Fibroblast of pulmonary artery (primary cell): ENCODE measurements at places on chromosomes 7 and 10.

GRCh38 chr7:118046801-118047200 lies 137.2 kb upstream of the LSM8 start:
- no peak for DNase-seq

- DNase-seq, result peak; percentile 21
Observed at GRCh38 chr7:81415181-81415580, 354.7 kb downstream of the HGF start.

GRCh38 chr7:33278095-33278494 lies 148.7 kb downstream of the BBS9 start:
- no peak for DNase-seq

DNA sequence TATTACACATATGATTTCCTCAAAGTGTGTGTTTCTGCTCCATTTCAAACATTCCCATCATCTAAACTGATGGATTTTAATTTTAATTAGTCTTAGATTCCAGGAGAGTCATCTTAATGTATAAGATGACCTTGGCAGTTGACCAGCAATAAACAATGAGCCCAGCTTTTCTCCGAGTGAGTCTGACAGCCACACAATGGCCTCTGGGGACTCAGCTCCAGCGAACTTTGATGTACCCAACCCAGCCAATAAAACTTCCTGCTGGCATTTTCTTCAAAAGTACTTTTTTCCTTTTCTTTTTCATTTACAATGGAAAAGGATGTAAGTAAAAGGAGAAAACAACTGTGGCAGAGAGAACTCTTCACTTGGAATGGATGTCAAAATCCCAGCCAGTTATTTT lies 139.1 kb upstream of the CTBP2 start:
- no peak for DNase-seq

DNA sequence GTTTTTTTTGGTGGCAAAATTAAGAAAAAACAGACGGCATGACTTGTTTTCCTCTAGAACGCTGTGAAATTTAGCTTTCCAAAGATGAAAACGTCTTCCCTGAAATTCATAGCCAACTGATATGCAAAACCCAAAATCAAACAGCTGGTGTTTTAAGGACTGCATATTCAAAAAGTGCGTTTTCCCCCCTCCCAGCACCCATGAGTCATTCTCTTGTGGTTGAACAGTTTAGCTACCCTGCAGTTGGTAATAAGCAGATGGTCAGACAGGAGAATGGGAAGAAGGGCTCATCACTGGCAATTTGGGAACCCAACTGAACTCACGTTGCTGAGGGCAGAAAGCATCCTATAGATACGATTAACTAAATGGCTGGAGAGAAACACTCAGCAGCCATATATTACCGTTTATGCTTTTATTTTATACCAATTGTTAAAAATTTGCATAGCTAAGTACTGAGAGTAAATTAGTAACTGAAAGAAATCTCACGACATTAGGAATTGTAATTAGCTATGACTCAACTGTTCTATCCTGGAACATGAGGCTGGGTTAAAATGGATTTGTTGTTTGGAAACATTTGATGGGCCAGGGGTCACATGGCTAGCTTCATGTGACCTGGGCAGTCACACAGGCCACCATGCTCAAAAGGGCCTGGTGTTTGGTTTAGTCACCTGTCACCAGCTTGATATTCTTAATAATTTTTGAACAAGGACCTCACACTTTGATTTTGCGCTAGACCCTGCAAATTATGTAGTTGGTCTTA lies 343.1 kb downstream of the PHTF2 start:
- peak; percentile 14 for DNase-seq

DNA sequence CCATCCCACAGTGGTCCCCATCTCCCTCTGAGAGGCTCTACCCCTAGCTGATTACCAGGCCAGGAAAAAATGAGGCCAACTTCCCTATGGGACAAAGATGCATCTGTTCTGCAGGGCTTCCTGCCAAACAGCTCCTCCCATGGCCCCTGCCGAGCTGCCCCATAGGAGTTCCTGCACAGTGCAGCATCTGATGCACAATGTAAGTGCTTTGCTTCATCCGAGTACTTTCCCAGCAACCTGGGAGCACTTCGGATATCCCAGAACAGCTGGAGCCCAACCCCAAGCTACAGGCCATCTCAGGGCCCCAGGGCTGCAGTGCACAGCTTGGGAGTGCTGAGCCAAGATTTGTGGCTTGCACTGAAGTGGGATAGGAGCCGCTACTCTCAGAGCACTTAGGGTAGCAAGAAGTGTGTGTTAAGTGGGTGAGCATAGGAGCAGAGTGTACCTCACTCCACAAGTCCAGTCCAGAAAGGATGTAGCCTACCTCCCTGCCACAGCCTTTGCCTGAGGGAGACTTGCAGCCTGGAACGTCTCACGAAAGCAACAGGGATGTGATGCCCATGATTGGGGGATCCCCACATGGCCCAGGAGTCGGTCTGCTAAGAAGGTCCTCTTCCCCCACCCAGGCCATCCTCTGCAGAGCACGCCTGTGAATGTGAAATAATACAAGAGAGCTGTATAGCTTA lies 209.6 kb upstream of the VWC2 start:
- DNase-seq, result no peak

DNA sequence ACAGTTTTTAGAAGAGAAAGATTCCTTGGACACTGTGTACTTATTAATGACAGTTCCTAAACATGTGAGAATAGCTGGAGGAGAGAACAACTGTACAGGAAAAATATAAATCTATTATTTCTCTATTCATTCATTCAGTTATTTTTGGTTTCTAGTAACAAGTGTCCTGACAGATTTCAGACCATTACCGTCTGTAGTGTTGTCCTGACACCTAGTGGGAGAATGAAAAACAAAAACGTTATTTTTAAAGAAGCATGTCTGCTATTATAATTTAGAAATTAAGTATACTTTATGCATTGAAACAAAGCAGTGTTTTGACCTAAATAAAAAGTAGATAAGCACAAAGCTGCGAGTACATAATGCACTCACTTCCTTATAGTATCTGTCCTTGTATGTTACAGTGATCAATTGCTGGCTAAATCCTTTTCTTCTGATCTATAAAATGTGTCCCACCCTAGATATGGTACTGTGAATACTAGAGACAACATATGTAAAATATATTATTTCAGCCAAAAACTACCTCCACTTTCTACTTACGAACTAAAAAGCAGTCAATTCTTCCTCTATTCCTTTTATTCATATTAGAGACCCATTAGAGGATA lies 575.6 kb downstream of the ARL4A start:
- peak; percentile 72 for DNase-seq

GRCh38 chr10:46298477-46299285 lies 11.9 kb downstream of the ANTXRL start:
- DNase-seq, result no peak

DNA sequence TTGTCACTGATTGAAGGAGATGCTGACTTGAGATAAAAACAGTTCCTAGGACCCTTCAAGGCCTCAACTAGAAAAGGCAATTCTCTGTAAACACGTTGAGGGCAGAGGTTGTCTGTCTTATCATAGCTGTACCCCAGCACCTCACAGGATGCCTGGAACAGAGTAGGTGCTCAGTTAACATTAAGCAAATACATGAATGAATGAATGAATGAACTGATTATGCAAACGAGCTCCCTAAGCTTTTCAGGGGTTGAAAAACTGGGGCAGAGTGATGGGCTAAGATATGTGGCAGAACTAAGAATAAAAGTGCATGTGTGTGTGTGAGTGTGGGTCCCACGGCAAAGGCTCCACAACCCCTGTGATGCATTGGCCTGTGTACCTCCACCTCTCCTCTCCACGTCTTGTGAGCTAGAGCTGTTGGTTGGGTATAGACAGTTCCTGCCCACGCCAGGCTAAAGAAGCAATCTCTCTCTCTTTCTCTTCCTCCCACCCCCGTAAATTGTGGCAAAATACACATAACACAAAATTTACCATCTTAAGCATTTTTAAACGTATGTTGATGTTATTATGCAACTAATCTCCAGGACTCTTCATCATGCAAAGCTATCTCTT lies 20.9 kb upstream of the SMC3 start:
- no peak for DNase-seq

- peak; percentile 85 for DNase-seq
Observed at GRCh38 chr10:35563261-35563891, 41.8 kb upstream of the GJD4 start.

DNA sequence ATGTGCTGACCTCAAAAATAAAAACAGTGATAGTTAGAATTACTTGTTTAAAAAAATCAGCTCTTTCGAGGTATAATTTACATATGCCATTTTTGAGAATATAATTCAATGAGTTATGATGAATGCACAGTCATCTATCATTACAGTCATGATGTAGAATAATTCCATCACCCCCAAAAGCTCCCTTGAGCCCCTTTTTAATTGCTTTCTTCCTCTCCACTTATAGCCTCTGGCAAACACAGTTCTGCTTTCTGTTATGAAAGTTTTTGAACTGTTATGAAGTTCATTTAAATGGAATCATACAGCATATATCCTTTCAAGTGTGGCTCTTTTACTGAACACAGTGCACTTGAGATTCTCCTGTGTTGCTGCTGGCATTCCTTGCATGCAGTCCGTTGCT lies 41.4 kb downstream of the PRTFDC1 start:
- no peak for DNase-seq

- no peak for DNase-seq
Observed at GRCh38 chr7:116034411-116034810, 3.8 kb upstream of the TFEC start.

- DNase-seq, result no peak
Observed at GRCh38 chr7:51279391-51280023, 37.1 kb downstream of the COBL start.

DNA sequence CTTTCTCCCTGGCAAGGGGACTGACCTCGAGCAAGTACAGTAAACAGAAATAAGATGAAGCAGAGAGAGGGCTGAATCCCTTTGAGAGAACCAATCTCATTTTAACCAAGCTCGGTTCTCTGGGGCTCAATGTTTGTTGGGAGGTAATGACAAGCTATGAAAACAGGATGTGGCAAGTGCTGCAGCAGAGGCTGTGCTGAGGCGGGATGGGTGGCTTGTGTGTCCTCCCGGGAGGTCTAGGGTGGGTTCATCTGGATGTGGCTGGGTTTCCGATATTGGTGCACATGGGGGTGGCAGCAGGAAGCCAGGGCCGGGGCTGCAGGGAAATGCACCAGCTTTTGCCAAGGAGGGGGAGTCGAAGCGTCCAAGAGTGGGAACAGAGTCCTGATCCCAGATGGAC lies 84.5 kb downstream of the AOAH start:
- DNase-seq, result no peak
